ENCODE measurements at places on chromosomes 16 and 17. TPM values are rescaled to one million over a fixed set of nuclear protein-coding genes. Genes with fewer than 3 reads are reported as not detected.

Gene COTL1
- 60.8 TPM for polyA plus RNA-seq

Gene CCL14
- polyA plus RNA-seq, result 6.8 TPM

Gene ITGAD
- 0.03 TPM for polyA plus RNA-seq

Gene NPLOC4
- 47.8 TPM for polyA plus RNA-seq

Gene CD68
- polyA plus RNA-seq, result 512 TPM

Gene HOXB9
- 0.03 TPM for polyA plus RNA-seq

Gene GUCY2D
- 1.3 TPM for polyA plus RNA-seq

Gene ACSF2
- polyA plus RNA-seq, result 77.8 TPM

Gene PRSS33
- 0.13 TPM for polyA plus RNA-seq
